Ureter (tissue), 1 donor: ENCODE measurements at places on chromosomes 7 and 10. TPM values are rescaled to one million over a fixed set of nuclear protein-coding genes. Genes with fewer than 3 reads are reported as not detected.

DNA sequence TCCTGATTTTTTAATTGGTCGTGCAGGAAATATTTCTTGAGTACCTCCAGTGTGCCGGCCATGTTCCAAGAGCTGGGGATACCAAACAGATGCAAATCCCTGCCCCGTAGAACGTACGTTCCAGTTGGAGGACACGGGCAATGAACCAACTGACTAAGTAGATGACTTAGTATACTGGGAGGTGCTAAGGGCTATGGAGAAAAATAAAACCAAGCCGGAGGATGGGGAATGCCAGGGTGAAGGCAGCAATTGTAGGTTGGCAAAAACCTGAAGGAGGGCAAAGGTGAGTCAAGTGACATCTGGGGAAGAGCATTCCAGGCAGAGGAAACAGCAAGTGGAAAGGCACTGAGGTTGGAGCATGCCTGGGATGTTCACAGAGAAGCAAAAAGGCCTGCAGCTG, 6.8 kb upstream of the VSIR start:
- DNase-seq: no peak

GRCh38 chr7:37899712-37900247, 16.8 kb downstream of the SFRP4 start:
- no peak for DNase-seq

GRCh38 chr7:2777898-2778535, 66.1 kb downstream of the GNA12 start:
- no peak for DNase-seq

AVPI1 gene
- total RNA-seq: 11.7 TPM

DNA sequence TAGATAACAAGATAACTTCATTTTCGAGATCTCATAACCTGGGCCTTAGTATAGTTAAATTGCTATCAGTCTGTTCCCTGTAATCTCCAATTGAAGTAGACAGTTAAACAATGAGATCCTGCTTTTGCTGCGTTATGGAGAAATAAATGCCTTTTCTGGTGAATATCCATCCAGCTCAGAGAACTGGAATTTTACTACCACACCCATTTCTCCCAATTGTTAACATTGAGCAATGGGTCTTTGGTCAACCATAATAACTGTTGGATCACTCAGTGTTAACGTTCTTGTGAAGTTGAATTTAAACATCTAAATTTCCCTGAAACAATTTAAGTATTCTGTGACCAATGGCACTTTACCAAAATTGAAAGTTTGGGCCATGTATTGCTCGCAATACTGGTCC, 3.0 kb downstream of the CALU start:
- DNase-seq: no peak

DNA sequence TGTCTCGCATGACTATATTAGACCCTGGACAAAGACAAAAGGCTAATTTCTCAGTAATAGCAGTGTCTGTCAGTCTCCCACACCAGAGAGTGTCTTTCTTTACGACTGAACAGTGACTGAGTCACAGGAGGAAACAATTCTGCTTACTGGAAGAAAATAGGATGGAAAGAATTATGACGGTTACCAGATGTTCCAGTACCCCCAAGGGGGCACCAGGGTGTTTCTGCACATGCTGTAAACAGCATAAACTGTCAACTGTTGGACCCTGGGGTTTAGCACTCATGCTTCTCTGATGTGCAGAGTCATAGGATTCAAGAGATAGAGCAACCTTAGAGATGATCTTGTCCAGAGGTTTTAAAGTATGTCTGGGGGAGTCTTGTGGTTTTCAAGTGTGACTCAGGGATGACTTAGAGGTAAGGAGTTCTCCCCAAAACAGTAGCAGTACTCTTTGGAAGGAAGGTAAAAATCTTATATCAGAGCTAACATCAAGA, 291.7 kb downstream of the THSD7A start:
- no peak for DNase-seq

DNA sequence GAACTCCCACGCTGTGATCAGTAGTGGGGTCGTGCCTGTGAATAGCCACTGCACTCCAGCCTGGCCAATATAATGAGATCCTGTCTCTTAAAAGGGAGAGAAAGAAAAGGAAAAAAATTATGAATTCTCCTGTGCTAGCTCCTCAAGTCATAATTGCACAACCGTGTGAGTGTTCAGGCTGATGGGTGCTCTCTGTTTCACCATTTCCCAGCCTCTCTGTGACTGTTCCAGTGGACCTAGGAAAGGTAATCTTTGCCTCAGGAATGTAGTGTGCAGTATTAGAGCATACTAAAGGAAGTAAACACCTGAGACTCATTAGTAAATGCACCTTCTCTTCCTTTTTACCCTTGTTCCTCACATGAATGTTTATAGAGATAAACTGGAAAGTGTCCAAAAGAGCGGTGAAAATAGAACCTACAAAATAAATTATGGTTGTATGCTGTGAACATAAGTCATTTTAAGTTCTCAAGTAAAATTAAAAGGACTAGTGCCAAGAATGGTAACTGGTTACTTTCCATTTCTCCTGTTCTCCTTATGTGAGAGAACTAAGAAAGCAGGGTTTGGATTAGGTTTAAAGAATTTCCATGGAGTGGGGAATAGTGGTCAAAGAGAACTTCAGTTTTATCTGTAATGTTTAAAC, 42.7 kb downstream of the INPP5F start:
- DNase-seq: no peak

DNA sequence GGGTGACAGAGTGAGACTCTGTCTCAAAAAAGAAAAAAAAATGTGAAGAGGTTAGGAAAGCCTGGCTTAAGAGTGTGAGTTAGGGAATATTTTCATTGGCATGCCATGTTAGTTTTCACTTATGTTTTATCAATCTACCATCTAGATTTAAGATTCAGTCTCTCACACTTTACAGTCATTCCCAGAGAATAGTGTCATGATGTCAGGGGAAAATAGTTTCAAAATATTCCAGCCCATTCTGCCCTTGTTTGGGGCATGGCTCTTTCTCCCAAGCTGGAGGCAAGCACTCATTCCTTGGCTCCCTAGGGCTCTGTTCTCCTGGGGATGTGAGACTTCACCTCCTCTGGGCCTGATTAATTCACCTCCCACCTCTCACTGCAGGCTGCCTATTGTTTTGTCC, 331.5 kb downstream of the CXCL12 start:
- no peak for DNase-seq

- no peak for DNase-seq
These were observed 1.2 kb downstream of the YWHAG start for GRCh38 chr7:76357475-76358010.

- no peak for DNase-seq
These were observed 311.4 kb downstream of the ADARB2 start for GRCh38 chr10:1425879-1426278.
